ENCODE measurements at places on chromosomes 5 and 9. TPM values are rescaled to one million over a fixed set of nuclear protein-coding genes. Genes with fewer than 3 reads are reported as not detected.
A peak's percentile ranks its signal among the peaks of the same experiment; 100 is the strongest.

DNA sequence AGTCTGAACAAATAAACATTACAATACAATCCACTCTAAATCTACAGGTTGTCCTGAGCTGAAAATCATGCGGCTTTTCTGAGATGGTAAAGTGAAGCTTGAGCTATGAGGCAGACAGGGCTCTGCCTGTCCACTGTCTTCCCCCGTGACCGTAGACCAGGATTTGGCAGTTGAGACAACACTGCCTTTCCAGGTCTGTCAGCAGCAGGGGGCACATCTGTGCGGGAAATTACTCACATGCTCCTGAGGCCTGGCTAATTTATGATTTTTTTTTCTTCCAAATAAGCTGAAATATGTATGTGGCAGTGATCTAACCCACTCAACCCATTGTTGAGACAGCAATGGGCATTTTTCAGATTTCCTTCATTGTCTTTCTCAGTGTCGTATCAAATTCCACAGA is 307.9 kb downstream of the FBXL7 start:
- no peak for DNase-seq

DNA sequence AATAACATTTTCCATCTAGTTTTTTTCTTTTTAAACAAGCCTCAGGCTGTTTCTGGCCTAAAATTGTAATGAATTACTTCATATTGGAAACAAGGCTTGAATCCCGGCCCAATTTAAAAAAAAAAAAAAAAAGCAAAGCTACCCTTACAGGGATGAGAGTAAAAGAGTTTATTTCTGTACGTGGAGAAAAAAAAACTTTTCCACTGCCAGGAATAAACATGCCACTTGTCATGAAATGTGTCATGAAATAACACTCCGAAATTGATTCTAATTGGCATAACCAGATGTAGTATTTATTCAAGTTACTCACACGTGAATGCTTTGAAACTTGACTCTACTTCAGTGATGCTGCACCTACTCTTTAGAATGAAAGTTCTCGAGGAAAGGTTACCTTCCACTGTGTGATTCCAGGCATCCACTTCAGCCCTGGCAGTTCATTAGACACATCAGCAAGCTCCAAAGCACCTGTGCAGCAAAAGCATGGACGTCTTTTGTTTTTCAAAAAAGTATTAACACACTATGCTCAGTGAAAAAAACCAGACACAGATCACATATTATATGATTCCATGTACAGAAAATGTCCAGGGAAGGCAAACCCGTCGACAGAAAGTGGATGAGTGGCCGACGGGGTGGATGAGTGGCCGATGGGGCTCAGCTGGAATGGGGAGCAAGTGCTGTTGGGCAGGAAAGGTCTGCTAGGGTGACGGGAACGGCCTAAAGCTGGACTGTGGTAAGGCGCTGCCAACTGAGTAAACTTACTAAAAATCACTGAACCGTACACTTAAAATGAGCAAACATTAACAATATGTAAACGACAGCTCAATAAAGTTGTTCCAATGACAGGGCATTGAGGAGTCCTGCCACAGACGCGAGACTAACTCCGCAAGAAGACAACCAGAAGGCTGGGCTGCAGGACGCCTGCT is 21.2 kb downstream of the NSUN2 start:
- DNase-seq, result no peak

GRCh38 chr9:127714951-127715469 is 453 bp downstream of the PTRH1 start:
- no peak for DNase-seq

GRCh38 chr5:34586117-34586885 is 69.8 kb upstream of the RAI14 start:
- DNase-seq, result peak; percentile 72

- no peak for DNase-seq
Measured at GRCh38 chr9:16515879-16516301, 354.6 kb downstream of the BNC2 start.

PRUNE2 gene
- 0.63 TPM for total RNA-seq

- DNase-seq, result no peak
Measured at GRCh38 chr5:80156156-80156555, 99.7 kb downstream of the SERINC5 start.

DNA sequence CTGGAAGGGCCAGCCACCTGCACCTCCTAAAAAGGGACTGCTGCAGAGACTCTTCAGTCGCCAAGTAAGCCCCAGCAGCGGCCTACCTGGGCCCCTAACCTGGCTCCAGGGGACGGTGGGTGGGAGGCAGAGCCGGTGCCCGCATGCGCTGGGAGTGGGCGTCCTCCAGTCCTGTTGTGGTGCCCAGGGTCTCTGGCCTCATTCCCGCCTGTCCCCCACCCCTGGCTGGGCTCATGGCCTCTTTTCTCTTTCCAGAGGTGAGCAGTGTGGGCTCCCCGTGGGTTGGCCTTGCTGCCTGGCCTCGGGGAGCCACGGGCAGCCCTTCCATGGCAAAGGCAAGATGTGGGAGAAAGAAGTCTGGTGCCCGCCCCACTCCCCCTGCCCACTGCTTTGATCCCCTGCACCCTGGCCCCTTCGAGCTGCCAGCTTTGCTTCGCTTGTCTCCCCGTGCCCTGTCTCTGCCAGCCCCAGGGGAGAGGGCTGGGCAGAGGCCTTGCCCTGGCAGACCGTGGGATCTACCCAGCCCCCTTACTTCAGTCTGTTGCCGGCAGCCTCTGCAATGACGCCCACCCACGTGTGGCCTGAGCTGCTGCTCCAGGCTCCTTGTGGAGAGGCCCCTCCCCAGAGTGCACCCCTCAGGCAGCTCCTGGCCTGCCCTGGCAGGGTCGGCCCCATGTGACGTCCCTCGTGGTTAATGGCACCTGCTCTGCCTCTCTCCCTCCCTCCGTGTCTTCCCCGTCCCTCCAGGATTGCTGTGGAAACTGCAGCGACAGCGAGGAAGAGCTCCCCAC is 5.4 kb upstream of the PRR7 start:
- DNase-seq, result no peak

GRCh38 chr5:99724732-99725290 is 796.0 kb upstream of the CHD1 start:
- DNase-seq, result no peak

DNA sequence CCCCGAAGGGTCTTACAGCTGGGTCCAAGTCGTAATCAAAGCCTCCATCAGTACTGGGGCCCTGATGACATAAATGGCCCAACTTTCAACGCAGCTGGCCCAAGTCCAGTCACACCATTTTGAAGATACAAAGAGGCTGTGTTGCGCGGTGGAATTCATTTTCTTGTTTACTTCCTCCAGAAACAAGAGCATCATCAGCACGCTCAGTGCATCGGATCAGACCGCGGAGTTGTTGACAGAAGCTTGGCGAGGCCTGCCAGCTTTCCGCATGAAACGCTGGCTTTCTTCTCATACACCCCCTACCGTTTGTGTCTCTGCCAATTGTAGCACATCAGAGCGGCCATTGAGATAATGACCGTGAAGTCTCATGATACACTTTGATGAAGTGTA is 101.7 kb upstream of the SPATA31D4 start:
- DNase-seq, result no peak

EGFL7 gene
- 15.6 TPM for total RNA-seq

- DNase-seq, result no peak
Measured at GRCh38 chr9:75715360-75715759, 175.1 kb upstream of the PCSK5 start.

DNA sequence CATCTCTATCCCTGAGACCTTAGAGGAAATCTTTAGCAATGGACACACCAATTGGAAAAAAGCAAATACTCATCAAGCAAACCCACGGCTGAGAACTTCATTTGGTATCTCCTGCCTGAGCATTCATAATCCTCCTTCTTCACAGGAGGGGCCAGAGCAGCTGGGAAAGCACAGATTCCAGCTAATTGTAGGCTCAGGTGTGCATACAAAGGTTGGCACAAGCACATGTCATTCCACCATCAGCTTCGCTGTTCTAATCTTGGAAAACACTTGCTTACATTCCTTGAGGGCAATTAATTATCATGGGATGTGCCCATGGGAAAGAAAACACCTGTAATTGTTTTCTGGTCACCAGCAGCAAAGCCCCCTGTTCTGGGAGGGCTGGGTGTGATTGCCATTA is 376.6 kb downstream of the SPOCK1 start:
- no peak for DNase-seq

Measured in epithelial cell of proximal tubule (primary cell).